ENCODE measurements at places on chromosomes 3 and 15.
A peak's percentile ranks its signal among the peaks of the same experiment; 100 is the strongest.

DNA sequence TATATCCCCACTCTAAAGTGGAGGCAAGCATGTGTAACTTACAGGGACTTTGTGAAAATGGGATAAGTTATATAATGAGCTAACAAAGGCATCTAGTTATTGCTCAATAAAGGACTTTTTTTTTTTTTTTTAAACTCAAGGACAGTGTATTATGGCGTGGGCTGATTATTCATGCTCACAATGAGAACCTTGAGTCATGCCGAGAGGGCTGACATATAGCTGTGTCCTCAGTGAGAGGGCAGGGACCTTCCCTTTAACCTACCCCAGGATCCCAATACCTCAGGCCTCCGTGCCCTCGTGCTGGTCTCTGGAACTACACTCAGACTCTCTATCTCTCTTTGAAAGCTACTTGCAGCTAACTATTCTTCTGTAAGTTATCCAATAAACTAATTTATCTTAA is 319.9 kb upstream of the ICE2 start:
- DNase-seq = no peak

- DNase-seq = no peak
Observed at GRCh38 chr3:139601191-139601961, 61.8 kb upstream of the RBP1 start.

- DNase-seq = no peak
Observed at GRCh38 chr3:64898941-64899340, 211.1 kb upstream of the ADAMTS9 start.

DNA sequence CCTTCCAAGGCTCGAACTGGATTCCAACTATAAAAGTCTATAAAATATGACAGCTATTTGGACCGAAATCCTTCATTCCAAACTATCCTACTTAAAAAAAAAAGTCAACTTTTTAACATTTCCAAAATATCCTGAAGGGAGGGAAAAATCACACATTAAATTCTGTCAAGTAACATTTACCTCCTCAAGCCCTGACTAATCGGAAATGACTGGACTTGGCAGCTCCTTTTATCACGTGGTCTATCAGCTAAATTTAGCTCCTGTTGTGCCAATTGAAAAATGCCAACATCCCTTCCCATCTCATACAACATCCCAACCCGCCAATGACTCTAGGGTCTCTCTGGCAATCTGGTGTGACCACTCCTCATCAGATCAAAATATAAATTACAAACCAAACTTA is 297.9 kb downstream of the FHIT start:
- no peak for DNase-seq

- no peak for DNase-seq
Observed at GRCh38 chr3:52385157-52385556, 59.7 kb downstream of the SEMA3G start.

DNA sequence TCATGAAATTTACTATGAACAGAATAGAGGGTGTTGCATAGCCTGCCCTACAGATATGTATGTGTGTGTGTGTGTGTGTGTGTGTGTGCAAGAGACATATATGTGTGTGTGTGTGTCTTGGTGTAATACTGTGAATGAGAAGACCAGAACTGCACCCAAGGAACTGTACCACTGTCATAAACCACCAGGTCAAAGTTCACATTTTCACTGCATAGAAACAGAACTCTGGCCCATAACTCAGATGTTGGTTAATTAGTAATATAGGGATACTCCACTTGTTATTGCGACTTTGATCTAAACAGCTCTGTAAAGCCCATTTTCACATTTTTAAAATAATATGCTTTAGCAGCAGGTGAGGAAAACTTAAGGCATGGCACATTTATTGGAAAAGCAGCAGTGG is 111.8 kb downstream of the IGF2BP2 start:
- DNase-seq = no peak

- DNase-seq = no peak
Observed at GRCh38 chr3:53188136-53188685, 27.2 kb downstream of the PRKCD start.

- no peak for DNase-seq
Observed at GRCh38 chr3:108603691-108604090, 14.2 kb downstream of the DZIP3 start.

GRCh38 chr3:169822983-169823382 is 10.3 kb upstream of the LRRC34 start:
- DNase-seq = no peak

GRCh38 chr3:27671101-27671500 is 51.0 kb downstream of the EOMES start:
- DNase-seq = no peak

GRCh38 chr3:101702726-101703125 is 16.2 kb upstream of the RPL24 start:
- DNase-seq = no peak

GRCh38 chr3:69283913-69284611 is 101.8 kb downstream of the FRMD4B start:
- no peak for DNase-seq

- DNase-seq = no peak
Observed at GRCh38 chr15:49675041-49675440, 54.2 kb downstream of the DTWD1 start.

DNA sequence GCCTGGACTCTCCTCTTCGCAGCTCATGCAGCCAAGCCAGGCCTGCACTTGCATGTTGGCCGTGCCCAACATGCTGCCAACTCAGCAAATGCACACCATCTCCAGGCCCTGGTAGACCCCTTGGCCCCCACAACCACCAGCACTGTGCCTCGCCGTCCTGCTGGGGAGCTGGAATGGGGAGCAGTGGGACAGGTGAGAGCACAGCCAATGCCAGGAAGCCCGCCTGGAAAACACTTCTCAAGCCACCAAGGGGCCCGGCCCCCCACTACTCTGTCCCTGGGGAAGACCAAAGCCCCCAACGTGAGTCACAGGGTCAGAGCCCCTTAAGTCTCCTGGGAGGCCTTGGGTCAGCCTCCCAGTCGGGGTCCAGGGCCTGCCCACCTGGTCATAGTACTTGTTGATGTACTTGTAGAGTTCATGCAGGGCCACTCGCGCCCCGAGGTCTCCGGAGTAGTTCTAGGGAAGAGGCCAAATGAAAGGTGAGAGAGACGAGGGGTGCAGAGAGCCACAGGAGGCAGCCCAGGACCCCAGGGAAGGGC is 24.5 kb downstream of the PLXNB1 start:
- DNase-seq = no peak

- DNase-seq = no peak
Observed at GRCh38 chr3:149128821-149129220, 617 bp upstream of the HPS3 start.

DNA sequence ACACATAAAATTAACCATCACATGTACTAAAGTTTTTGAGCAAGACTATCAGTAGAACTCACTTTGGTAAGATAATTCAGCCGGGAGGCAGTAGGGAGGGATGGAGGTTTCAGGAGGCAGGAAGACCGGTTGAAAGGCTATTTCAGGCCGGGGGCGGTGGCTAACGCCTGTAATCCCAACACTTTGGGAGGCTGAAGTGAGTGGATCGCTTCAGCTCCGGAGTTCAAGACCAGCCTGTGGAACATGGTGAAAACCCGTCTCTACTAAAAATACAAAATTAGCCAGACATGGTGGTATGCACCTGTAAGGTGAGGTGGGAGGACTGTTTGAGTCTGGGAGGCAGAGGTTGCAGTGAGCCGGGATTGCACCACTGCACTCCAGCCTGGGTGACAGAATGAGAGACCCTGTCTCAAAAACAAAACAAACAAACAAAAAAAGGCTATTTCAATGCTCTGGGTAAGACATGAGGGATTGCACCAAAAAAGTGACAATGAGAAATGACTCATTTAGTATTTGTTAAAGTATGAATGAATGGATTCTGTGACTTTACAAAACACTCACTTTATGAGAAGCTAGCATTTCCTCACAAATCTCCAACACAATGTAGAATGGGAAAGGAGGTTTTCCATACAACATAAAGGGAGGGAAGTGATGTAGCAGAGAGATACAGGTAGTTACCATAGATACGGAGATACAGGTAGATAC is 43.9 kb downstream of the SH3BP5 start:
- DNase-seq = no peak

- DNase-seq = no peak
Observed at GRCh38 chr3:99683876-99684275, 45.5 kb downstream of the COL8A1 start.

DNA sequence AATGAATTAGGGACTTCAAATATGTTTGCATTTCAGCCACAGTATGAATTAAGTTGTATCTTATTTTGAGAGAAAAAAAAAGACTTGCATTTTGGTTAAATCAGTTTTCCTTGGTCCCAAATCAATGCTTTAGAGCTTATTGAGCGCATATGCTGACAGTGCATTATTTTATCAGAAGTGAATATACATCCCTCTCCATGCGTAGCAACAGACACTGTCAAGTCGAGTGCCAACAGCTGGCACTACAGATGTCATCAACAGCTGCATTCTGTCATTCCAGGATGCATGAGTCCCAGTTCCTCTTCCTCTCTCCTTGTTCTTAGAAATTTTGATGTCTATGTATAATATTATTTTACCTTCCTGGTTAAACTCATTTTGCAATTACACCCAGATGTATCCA is 156.1 kb upstream of the FOXB1 start:
- no peak for DNase-seq

DNA sequence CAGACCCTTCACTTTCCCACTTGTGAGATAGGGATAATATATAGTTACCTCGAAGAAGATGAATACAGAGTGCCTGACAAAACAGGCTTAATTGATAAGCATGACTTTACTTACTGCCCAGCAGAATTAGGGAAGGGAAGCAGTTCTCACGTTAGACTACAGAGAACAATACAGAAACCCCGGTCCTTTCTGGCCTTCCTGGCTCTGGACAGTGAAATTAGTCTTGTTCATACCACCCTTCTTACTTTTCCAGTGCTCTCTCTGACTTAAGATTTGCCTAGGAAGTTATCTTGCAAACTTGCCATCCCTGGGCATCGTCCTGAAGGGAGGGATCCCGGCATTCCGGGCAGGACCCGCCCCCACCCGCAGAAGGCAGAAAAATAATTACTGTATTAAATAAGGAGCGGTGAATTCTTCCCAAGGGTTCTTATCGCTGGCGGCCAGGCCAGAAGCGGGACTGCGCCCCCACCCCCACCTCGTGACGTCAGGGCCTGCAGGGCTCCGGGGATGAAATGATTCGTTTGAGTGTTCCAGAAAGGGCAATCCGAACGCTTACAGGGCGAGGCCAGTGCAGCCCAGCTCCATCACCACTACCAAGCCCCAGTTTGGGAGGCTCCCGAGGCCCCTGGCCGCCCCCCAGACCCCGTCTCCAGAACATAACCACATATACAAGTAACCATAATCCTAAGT is 8.4 kb downstream of the SOX2 start:
- no peak for DNase-seq

DNA sequence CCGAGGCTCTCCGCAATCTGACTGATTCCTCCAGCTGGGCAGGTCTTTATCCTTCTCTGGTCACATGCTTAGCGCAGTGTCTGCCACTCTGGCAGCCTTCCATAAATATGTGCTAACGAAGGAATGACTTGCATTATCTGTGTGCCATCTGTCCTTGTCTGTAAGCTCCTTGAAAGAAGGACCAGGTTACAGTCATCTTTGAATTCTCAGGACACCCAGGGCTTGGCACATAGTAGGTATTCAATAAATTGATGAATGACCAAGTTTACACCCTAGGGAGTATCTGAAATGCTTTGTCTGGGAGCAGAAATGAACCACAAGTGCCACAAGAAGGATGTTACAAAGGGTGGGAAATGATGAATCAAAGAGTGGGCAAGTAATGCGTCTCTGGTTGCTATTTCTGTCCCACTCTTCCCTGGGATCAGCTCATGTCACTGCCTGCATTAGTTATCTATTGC is 16.5 kb upstream of the FAM3D start:
- DNase-seq = no peak

DNA sequence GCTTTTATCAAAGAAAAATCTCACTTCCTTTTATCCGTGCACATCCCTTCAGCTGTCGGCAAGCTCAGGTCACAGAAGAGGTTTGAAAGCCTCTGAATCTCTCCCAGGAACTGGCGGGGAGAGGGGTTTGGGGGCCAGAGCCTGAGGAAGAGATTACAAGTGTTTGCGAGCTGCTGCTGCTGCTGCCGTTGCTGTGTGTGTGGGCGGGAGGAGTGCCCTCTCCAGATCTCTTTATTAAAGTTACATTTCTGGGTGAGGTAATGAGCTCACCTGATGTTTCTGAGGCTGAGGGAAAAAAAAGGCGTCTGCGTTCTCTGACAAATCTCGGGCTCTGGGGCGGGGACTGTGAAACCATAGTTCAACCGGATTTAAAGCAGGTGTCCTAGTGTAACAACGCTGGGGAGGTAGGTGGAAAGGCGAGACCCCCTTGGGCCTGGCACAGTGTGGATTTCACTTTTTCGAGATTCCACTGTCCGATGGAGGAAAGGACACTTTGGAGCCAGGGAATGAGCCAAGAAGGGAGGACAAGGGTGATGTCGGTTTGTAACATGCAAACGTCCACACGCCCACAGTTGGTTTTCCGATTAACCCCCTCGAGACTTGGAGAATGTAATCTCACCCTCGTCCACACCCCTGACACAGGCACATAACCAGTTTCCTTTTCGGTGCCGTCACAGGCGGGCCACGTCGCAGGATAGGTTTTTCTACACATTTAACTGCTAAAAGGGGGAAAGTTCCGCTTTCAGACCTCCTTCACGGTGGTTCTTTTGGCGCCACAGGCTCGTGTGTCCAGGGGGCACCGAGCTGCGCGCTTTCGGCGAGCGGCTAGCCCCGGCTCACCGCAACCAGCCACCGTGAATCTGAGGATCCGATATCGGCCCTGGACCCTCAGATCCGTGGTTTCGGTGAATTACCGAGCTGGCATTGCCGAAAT is 2.1 kb downstream of the ALCAM start:
- DNase-seq = peak; percentile 23

DNA sequence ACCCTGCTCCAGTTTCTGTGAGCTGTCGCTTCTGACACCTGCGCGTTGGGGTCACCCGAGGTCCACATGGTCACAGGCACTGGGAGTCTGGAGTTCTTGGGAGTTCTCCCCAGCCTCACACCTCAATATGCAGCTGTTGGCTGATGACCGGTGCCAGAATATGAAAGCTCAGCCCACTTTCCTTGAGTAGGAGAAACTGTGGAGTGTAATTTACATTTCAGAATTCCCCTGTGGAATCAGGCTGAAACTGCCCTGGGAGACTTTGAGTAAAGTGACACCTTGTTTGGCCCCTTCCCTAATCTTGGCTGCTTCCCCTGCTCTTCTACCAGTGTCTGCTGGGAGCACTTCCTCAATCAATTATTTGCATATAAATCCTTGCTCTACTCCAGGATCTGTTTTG is 255.9 kb downstream of the NFKBIZ start:
- DNase-seq = no peak

GRCh38 chr15:24696201-24696600 is 20.6 kb downstream of the NPAP1 start:
- no peak for DNase-seq

DNA sequence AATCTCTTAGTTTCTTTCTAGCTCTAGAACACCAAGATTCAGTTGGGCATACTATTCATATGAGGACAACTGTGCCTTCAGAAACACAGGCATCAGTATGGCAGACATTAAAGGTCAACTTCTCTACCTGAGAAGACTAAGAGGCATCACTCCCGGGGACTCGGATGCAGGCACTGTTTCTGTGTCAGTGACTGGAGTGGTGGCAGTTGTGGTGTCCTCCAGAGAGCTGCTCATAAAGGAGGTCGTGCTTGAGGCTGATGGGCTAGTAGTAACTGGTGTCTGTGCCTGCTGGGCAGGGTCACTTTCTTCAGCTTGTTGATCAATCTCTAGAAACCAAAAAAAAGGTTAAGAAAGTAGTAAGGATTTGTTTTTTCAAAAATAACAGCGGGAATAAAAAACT is 75.2 kb downstream of the FBXL22 start:
- DNase-seq = no peak
